ENCODE measurements at places on chromosomes 5 and 9.

GRCh38 chr5:59999056-59999455, 105.5 kb upstream of the PDE4D start:
- no peak for DNase-seq

GRCh38 chr9:18692268-18692667, 218.3 kb downstream of the ADAMTSL1 start:
- no peak for DNase-seq

- no peak for DNase-seq
Observed at GRCh38 chr9:112174965-112175795, at the start of gene SUSD1. SUSD1 (minus strand) TSS chr9:112175297; CDS start chr9:112175235, 62 bp downstream.

DNA sequence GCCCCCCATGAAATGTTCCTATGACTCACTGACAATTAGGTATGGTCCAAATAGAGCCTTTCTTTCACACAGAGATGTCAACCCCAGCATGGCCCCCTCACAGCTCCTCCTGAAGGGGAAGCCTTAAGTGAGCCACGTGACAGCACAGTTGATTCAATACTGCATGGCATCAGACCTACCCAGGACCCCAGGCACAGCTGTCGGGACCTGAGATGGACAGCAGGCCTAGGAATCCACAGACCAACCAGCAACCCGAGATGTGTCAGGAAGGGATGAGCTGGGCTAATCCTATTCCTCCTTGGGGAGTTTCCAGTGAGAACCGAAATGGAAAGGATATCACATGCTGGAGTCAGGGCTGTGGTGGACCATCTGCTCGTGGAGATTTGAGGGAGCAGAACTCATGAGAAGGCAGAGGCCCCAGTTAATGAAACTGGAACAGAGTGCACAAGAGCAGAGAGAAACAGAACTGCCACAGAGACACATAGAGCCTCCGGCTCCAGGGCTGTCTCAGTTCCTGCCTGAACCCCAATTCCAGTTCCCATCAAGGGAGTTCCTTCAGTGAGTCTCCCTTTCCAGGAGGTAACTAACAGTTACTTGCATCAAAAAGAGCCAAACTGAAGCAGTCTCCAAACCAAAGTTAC, 42.1 kb upstream of the SMIM23 start:
- DNase-seq, result no peak

DNA sequence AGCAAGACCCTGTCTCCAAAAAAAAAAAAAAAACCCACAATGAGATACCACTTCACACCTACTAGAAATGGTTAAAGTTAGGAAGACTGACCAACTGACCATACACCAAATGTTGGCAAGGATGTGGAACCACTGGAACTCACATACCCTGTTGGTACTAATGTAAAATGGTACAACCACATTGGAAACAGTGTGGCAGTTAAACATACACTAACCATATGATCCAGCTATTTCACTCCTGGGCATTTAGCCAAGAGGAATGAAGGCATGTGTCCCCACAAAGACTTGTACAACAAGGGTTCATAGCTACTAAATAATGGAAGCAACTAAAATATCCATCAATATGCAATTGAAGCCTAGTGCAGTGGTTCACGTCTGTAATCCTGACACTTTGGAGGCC, 21.3 kb downstream of the NAIF1 start:
- DNase-seq, result no peak

DNA sequence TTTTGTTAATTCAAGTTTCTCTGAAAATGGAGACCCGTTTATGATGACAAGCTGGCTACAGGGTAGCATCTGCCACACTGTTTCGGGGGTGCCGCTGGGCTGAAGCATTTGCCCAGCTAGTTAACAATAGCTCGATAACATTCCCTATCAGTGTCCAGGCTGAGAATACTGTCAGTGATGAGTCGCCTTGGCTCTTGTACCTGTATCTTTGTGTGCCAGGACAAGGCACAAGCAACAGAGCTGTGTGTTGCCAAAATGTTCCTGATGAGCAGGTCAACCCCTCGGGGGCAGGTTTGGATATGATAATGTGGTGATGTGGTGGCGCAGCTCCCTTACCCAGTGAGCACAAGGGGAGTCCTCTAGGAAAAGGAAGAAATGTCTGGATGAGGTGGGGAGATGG, 7.0 kb downstream of the TGFBI start:
- no peak for DNase-seq

DNA sequence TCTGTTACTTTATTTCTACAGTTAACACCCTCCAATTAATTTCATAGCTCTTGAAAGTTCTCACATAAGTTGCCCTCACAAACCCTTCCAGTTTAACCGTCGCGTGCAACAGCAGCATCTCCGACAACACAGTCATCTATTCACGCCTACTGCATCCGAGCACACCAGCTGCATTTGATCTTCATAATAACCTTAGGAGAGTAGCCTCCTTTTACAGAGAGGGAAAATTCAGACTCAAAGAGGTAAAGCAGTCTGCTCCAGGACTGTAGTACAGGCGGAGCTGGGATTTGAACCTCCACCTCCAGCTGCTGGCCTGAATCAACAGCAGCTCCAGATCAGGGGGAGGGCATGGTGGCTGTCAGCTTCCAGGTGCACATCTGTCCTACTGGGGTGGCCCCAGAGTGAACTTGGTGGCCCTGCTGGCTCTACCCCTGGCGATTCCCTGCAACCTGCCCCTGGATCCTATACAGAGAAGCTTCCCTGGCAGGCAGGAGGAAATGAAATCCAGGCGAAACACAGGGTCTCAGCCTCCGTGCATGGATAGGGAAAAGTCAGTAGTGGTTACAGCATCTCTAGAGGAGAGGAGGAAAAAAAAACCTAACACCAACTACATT, 71.6 kb upstream of the UNC5A start:
- DNase-seq, result no peak

Data from AG08395 (cell line).